ENCODE measurements at places on chromosomes 1 and 21.

DNA sequence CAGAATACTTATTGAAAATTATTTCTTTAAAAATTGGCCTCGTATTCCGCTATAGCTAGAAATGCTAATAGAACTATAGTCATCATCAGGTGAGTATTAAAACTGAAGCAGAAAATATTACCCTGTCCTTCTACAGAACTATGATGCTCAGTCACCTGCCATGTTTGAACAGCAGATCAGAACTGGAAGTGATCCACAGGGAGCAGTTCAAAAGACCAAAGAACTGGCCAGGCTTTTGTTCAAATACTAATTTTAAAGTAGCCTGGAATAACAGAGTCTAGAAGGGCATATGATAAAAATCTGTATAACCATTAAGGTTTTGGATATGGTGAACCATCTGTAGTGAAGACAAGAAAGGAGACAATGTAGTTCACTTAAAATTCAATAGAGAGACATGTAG lies 94.4 kb downstream of the GPR161 start:
- DNase-seq: no peak

- DNase-seq: no peak
Observed at GRCh38 chr1:29802181-29803068, 566.1 kb downstream of the PTPRU start.

DNA sequence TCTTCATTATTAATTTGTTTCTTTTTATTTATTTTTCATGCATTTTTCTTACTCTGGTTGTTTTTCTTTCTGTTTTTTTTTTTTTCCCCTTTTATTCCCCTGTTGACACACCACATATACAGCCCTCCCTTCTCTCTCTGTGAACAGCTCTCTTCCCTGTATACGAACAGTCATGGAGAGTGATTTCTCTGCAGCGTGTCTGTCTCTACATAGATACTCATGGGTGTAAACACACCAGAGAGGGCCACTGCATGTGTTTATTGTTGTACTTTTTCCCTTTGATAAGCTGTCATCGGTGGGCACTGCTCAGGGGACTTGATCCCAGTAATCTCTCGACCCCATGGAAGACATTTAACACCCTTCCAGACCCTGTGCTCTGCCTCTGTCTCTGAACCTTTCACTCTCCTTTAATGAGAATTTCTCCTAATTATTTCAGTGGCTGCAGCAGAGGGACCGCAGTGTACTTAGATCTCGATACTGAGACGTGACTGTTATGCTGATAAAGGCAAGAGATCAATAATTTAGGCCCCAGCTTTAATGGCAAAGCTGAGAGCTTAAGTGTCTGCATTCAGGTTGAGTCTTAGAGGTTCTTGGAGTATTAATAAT lies 113.1 kb downstream of the PBX1 start:
- no peak for DNase-seq

- DNase-seq: no peak
Observed at GRCh38 chr1:60841116-60842046, 241.0 kb upstream of the NFIA start.

- no peak for DNase-seq
Observed at GRCh38 chr1:66341446-66342089, 192.4 kb upstream of the SGIP1 start.

DNA sequence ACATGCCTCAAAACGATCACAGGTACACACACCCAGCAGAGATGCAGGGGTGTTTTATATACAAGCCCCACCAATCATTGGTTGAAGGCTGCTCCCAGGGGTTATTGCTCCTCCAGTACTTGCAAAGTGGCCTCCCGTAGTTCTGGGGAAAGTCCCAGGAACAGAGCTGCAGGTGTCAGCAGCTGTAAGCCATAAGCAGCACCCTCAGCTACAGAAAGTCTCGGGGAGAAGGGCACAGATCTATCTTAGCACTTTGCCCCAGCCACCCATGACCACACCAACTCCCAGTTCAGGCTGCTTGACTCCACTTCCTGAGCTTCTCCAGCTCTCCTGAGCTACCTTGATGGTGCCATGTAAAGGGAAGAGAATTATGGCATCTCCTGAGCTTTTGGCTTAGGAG lies 222.7 kb upstream of the GJB5 start:
- no peak for DNase-seq

GRCh38 chr1:38571726-38572125 lies 287.8 kb downstream of the RRAGC start:
- DNase-seq: no peak

- no peak for DNase-seq
Observed at GRCh38 chr1:214303141-214303930, 22.4 kb downstream of the SMYD2 start.

GRCh38 chr1:244454412-244454811 lies 2.7 kb upstream of the ADSS2 start:
- peak; percentile 56 for DNase-seq

Data from ELF-1 (cell line).